ENCODE measurements at places on chromosomes 2 and 18.

GRCh38 chr18:2636126-2636631 lies 19.3 kb upstream of the SMCHD1 start:
- DNase-seq = peak; percentile 6

- peak; percentile 33 for DNase-seq
Measured at GRCh38 chr2:120267348-120267747, 14.7 kb downstream of the RALB start.

GRCh38 chr2:230411570-230412370 lies 4.2 kb upstream of the SP100 start:
- peak; percentile 82 for DNase-seq

DNA sequence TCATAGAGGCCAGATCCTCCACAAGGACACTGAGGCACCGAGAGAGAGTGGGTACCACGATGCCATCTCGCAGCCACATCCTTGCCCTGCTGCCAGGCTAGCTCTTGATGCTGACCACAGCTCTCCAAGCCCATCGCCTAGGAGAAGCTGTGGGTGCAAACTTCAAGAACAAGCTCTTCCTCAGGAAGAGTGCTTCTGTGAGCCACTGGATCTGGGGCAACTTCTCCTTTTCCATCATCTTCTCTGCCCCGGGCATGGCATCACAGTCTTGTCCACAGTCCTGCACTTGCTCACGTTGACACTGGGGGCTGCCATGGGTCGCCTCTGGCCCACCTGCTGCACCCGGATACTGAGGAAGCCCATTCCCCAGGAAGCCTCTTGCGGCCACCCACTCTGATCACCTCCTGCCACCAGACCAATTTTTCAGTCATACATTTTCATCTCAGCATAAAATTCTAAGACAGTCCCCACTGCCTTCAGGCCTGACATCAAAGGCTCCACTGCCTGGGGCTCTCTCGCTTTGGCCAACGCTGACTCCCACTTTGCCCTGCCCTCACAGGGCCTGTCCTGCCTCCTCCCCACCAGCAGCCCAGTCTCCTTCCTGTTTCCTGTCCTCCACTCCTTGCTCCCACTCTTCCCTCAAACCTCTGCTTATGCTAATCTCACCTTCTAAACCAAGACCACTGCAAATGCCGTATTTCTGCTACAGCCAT lies 243.9 kb downstream of the AFF3 start:
- DNase-seq = no peak

- no peak for DNase-seq
Measured at GRCh38 chr2:172098650-172099471, 3.8 kb downstream of the DLX2 start.

DNA sequence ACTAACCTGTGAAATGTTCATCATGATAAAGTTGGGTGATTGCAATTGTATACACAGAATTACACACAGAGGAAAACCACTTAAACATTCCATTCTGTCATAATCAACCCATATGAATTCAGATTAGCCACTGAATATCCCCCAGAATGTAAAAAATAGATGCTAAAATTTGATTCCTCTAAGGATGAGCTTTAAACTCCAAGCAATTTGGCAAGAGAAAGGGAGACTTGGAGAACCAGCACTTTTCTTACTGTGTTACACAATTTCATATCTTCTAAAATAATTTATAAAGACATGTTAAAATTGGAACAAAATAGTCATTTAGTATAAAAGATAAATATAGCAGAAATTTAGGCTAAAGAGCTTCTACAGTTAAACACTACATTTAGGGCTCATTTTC lies 146.3 kb upstream of the LMAN1 start:
- no peak for DNase-seq

GRCh38 chr2:30713698-30714097 lies 93.5 kb downstream of the CAPN13 start:
- DNase-seq = no peak

- no peak for DNase-seq
Measured at GRCh38 chr2:33404321-33404720, 72.1 kb upstream of the RASGRP3 start.

- no peak for DNase-seq
Measured at GRCh38 chr2:9720352-9721093, 89.7 kb upstream of the YWHAQ start.

DNA sequence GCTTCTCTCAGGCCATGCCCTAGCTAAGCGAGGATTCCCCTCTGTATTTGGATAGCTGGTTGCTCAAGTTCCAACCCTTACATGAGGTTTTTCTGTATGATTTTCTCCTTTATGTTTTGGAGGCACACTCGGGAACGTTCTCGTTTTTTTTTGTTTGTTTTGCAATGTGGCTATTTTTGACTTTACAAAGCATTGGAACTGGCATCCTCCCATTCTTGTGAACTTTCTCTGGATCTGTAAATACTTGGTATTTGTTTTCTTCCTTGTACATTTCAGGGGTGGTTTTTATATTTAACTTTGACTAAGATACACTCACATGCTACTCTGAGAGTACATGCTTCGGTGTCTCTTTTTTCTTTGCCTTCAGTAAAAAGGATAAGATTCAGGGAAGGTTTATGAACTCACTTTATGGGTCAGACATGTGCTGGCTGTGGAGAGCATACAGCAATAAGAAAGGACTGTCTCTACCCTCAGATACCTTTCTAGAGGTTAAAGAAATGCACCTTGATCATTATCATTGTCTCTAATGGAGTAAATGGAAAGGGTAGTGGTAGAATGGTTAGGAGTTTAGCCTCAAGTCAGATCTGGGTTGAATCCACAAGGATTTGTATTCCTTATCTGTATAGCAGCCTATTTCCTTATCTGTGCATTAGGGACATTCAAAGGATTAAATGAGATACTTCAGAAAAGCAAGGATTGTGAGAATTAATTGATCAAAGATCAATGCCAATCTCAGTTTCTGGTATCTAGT lies 61.9 kb downstream of the MEIS1 start:
- DNase-seq = no peak

- peak; percentile 58 for DNase-seq
Measured at GRCh38 chr2:73112026-73112912, 479 bp downstream of the RAB11FIP5 start.

- DNase-seq = no peak
Measured at GRCh38 chr2:55309446-55309845, 40.4 kb upstream of the MTIF2 start.

- no peak for DNase-seq
Measured at GRCh38 chr2:8061219-8061618, 620.6 kb upstream of the ID2 start.

GRCh38 chr2:105391763-105392662 lies 6.8 kb downstream of the FHL2 start:
- DNase-seq = no peak

GRCh38 chr2:172464400-172465129 lies 37.2 kb downstream of the ITGA6 start:
- DNase-seq = no peak

DNA sequence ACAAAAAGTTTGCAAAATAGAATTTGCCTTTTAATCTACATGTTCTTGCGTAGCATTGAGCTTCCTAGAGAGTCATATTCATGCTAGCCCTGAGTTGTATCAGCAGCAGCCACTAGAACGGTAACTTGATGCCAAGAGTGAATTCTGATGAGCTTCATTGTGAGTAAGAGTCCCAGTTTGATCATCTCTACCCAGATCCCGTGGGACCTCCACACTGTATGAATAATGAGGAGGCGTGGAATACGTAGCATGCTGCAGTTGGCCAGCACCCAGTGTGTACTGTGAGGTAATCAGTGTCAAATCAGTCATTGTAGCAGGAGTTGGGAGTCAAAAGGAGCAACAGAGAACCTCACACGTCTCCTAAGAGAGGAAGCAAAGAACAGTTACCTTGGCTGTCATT lies 197.9 kb downstream of the NEDD4L start:
- DNase-seq = no peak

GRCh38 chr2:71243634-71244301 lies 16.9 kb upstream of the PAIP2B start:
- DNase-seq = peak; percentile 23

- peak; percentile 42 for DNase-seq
Measured at GRCh38 chr2:197278799-197279763, 31.5 kb downstream of the ANKRD44 start.

GRCh38 chr18:42426496-42427015 lies 471.5 kb downstream of the PIK3C3 start:
- no peak for DNase-seq

DNA sequence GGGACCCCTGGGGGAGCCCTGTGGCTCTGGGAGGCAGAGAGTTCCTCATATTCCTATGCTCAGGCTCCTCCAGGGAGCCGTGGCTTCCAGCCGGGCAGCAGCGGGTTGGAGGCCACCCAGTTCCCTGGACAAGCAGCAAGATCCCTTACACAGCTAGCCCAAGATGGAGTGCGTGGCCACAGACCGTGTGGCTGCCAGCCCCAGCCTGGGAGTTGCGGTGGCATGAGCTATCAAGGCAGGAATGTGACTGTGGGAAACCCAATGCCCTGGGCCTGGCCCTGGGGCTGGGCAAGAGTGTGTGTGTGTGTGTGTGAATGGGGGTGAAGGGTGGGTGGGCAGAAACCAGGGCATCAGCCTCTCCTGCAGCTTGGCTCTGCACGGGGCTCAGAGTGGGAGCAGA lies 130.5 kb downstream of the DYSF start:
- no peak for DNase-seq

DNA sequence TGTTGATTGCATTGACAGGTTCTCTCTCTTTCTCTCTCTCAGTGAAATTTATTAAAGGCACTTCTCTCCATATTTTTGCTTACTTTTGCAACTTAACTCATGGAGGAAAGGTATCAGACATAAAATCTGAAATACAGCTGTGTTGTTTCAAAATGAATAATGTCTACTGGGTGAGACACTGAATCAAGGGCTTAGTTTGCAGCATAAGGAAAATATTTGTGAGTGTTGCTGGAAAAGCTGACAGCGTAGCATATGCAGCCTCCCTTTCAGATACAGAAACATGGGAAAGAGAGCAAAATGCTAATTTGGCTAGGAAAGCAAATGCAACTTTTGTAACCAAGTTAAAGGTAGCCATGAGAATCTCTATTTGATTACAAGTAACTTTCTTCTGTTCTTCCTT lies 81.5 kb upstream of the COL3A1 start:
- peak; percentile 67 for DNase-seq

GRCh38 chr2:224042191-224042696 lies 3.2 kb upstream of the SERPINE2 start:
- DNase-seq = no peak

DNA sequence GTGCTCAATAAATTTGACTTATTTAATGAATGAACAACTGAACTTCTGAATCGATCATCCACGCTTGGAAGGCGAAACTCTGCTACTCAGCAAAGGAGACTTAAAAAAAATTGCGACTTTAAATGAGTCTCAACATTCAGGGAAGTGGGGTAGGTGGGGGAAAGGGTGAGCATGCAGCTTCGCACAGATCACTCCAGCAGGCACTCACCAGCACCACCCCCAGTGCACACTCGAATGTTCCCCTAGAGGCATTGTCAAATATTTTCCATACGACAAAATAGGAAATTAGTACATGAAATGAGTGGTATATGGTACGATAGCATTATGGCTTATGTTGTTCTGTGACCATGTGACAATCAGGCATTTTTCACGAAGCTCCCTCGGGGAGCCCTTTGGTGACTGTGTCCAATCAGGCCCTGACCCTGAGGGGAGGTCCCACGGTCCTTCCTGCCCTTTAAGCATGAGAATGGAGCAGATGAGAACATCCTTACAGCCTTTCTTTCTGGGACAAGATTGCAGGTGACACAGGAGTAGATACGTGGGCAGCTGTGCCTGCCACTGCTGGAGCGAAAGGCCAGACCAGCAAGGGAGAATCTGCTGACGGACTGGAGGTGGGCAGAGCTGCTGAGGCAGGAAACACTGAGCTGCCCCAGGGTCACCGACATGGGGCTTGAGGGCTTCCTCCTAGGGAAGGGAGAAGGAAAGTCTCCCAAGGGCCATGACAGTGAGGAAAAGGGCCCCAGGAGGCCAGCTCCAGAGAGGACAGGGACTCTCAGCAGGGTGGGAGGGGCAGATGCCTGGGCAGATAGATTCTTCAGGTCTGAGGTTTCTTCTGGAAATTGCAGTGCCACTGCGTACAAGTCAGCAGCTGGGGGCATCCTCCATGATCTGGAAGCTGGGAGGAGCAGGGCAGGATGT lies 101.3 kb upstream of the ID2 start:
- no peak for DNase-seq

GRCh38 chr2:144510294-144510991 lies 9.5 kb downstream of the ZEB2 start:
- no peak for DNase-seq

DNA sequence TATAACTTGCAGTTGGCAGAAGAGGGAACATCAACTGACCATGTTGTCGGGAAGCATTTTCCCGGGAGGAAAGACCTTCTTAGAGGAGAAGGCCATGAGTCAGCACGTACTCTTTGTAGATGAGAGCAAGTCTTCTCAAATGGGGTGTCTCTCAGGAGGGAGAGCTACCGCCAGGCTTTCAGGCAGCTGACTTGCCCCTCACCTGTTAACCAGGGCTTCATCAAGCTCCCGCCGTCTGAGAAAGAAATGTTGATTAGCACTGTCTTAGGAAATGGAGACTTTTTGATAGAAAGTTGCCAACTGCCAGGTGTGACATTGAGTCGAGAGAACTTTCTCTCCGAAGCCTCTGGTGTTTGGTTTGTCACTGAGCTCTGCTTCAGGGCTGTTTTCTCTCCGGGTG lies 196.1 kb downstream of the ZNF407 start:
- DNase-seq = no peak

DNA sequence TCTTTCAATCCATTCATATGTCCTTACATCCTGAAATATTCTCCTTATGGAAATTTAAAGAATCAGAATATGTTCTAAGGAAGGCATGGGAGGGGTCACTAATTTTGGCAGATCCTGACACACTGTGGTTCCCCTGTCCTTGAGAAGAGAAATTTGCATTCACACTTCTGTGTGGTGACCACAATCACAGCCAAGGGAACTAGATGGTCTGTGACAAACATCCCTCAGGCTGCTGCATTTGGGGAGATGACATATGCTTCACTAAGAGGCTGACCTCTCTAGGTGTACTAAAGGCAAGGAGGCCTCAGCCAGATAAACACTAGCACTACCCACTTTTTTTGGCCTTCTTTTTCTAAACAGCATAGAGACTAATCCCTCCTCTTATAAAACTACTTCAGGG lies 129.6 kb downstream of the MREG start:
- DNase-seq = no peak

GRCh38 chr2:23397478-23397877 lies 12.5 kb downstream of the KLHL29 start:
- DNase-seq = no peak

GRCh38 chr2:61910603-61911002 lies 5.1 kb downstream of the COMMD1 start:
- no peak for DNase-seq
